ENCODE measurements at places on chromosomes 11 and 22.

DNA sequence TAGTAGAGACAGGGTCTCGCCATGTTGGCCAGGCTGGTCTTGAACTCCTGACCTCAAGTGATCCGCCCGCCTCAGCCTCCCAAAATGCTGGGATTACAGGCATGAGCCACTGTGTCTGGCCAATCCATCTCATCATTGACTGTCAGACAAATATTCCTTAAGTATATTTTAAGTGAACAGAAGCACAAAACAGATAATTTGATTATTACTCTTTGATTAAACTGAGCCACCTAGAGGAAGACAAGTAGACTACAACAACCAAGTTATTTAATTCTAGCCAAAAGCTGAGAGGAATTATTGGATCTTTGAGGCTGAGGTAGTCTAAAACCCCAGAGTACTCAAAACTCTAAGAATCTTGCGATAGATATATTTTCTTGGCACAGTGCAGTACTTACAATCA lies 1.2 kb downstream of the ACRV1 start:
- DNase-seq: no peak

GRCh38 chr11:437228-437870 lies 4.5 kb downstream of the ANO9 start:
- DNase-seq: no peak

DNA sequence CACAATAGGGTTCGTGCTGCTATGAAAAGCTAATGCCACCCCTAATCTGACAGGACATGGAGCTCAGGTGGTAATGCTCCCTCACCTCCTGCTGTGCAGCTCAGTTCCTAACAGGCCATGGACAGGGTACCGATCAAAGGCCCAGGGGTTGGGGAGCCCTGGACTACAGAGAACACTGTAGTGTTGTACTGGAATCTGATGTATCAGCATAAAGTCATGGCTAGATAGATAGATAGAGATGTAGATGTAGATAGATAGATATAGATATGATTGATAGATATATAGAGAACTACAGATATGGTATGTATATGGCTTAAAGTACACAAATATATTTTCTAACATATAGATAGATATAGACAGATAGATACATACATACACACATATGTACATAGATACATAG lies 112.3 kb upstream of the MPPED2 start:
- no peak for DNase-seq

DNA sequence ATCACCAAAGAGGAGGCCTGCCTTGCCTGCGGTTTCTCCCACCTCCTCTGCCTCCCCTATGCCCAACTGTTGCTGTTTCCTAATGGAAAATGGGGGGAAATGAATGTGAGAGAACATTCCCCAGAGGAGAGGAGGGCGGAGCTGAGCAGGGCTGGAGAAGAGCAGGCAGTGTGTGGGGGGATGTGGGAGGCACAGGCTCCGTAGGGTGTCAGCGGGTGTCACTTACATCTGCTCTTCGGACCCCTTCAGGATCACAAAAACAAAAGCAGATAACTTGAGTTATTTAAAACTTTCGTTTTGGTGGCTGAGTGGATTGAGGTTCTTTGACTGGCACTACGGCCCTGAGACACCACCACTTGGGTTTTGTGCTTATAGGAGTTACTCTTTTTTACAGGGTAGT lies 93.8 kb downstream of the CEP164 start:
- DNase-seq: no peak

DNA sequence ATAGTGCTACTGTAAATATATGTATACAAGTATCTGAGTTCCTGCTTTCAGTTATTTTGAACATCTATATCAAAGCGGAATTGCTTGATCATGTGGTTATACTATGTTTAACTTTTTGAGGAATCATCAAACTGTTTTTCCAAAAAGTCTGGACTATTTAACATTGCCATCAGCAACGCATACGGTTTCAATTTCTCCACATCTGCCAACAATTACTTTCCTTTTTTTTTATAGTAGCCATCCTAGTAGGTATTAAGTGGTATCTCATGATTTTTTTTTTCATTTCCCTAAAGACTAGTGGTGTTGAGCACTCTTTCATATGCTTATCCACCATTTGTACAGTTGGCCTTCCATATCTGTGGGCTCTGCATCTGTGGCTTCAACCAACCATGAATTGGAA lies 1.3 kb upstream of the UBE4A start:
- DNase-seq: no peak

DNA sequence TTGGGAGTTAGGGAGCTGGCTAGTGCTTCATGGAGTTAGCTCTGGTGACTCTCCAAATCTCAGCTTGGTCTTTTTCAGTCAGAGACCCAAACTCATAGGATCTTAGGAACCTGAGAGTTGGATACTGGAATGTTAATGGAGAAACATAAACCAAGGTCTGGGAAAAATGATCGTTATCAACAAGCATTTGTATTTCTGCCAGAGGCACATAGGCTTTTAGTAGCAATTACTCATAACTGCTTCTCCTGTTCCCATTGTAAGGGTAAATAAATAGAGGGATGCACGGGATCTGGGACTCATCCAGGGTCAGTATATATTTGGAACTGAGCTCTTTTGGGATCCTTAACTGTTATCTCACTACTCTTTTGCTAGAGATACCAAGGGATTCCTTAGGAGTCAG lies 4.8 kb downstream of the BARX2 start:
- no peak for DNase-seq

- no peak for DNase-seq
Measured at GRCh38 chr11:58926695-58927094, 12.6 kb upstream of the GLYATL1 start.

GRCh38 chr22:43081968-43082367 lies 7.2 kb downstream of the TTLL1 start:
- no peak for DNase-seq

GRCh38 chr11:74033046-74033445 lies 24.2 kb upstream of the UCP3 start:
- DNase-seq: no peak

GRCh38 chr11:102886999-102887398 lies 12.2 kb upstream of the MMP12 start:
- no peak for DNase-seq

GRCh38 chr11:128949791-128950454 lies 7.3 kb upstream of the TP53AIP1 start:
- no peak for DNase-seq

DNA sequence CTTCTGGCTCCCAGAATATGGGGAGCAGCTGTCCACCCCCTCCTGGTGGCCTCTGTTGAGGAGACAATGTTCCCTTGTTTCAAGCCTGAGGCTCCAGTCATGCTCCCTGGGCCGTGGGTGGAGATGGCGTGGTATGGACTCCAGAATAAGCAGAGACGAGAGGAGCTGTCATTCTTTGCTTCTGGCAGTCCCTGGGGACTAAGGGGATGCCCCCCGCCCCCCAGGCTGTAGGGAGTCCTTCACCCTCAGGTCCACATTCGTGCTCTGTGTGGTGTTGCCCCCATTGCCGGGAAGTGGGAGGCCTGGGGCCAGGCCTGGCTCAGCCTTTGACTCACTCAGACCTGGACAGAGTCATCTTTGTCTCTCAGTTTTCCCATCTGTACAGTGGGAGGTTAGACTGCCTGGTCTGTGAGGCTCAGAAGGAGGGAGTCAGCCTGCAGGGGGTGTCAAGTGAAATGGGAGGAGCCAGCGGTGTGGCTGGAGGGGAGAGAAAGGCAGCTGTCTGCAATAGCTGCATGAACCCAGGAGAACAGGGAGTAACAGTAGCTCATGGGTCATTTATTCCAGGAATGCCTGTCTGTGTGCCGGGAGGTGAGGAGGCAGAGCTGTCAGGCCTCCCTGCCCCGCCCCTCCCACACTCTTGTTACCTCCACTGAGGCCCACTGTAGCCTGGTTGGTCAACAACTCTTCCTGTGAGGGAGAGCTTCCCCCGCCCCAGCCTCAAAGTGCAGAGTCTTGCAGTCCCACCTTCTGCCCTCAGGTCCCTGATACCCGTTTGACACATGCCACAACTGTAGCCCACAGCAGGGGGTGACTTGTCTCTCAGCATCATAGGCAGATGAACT lies 6.3 kb downstream of the ARHGEF17 start:
- no peak for DNase-seq
